ENCODE measurements at places on chromosomes 5 and 9.

GRCh38 chr9:36598273-36598672, 25.6 kb downstream of the MELK start:
- no peak for DNase-seq

DNA sequence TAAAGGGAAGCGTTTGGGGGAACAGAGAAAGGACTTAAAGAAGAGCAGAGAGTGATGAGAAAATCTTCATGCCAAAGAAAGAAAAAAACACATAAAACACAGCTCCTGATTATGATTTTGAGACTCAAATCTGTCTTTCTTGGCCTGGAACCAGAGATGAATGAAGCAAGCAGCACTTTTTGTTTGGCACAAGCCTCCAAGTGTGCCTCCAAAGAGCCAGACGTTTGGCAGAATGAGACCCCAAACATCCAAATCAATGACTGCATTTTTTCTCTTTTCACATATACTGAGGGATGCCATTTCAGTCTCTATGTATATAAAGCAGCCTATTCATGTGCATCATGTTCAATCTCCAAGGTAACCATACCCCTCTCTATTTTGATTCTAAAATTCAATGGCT, 424.2 kb downstream of the TUSC1 start:
- no peak for DNase-seq

GRCh38 chr5:111779922-111780292, 22.9 kb upstream of the NREP start:
- peak; percentile 78 for DNase-seq

GRCh38 chr5:56029457-56029856, 34.7 kb upstream of the IL6ST start:
- no peak for DNase-seq

GRCh38 chr9:113516840-113517577, 53.5 kb downstream of the RGS3 start:
- DNase-seq: no peak

GRCh38 chr9:129100383-129101169, 10.0 kb downstream of the CRAT start:
- DNase-seq: no peak

- peak; percentile 62 for DNase-seq
Observed at GRCh38 chr5:159331093-159331973, 1.0 kb upstream of the IL12B start.

- no peak for DNase-seq
Observed at GRCh38 chr5:67164856-67165525, 31.6 kb downstream of the CD180 start.
